NT2/D1 (cell line): ENCODE measurements at places on chromosomes 3 and 15.

DNA sequence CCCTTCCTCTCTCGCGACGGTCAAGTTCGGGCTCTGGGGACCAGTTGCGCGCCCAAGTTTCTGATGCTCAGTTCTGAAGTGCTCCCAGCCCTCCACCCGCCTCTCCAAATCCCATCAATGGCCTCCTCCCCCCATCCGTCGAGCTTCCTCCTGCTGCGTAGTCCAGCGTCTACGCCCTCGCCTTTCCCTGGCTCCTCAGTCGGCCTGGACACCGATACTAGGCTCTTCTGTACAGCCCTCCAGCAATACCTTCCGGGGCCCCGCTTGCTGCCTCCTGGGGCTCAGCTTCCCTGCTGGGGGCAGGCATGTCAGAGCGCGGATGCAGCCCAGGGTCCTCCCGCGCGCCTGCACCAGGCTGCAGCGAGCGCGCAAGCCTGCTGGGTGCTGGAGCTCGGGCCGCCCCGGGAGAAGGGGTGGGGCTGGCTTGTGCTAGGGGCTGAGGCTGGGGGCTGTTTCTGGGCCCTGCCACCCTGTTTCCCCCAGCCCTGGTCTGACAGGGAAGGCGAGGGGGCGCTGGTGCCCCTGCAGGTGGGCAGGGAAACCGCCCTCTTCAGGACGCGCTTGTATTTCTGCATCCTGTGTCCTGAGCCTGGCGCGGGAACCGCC is 353.3 kb upstream of the SUCLG2 start:
- no peak for DNase-seq

- DNase-seq = no peak
Measured at GRCh38 chr3:170016057-170016456, 21.7 kb upstream of the GPR160 start.

- DNase-seq = no peak
Measured at GRCh38 chr3:105527949-105528348, 161.2 kb downstream of the ALCAM start.

DNA sequence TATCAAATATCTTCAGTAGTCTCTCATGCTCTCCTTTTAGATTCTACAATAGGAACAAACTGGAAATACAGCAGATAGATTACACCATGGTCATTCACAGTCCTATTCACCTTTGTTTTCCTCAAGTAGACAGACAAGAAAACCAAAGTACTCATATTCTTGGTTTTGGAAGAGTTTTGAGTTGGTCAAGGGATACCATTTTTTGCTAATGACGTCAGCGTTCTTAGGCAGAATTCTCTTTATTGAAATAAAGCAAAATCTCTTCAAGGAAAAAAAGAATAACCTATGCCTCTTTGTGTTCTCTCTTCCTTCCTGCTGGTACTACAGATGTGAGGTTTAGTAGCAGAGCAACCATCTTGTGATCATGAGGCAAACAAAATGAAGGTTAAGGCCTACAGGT is 268.3 kb upstream of the PDZRN3 start:
- DNase-seq = no peak
